Stomach (tissue), 19 donors: ENCODE measurements at places on chromosomes 12 and 14. TPM values are rescaled to one million over a fixed set of nuclear protein-coding genes. Genes with fewer than 3 reads are reported as not detected.

GRCh38 chr12:12882288-12882687, 9.1 kb upstream of the GPRC5A start:
- DNase-seq = no peak

GRCh38 chr14:106276326-106277267, 750.2 kb downstream of the TMEM121 start:
- DNase-seq = no peak

DNA sequence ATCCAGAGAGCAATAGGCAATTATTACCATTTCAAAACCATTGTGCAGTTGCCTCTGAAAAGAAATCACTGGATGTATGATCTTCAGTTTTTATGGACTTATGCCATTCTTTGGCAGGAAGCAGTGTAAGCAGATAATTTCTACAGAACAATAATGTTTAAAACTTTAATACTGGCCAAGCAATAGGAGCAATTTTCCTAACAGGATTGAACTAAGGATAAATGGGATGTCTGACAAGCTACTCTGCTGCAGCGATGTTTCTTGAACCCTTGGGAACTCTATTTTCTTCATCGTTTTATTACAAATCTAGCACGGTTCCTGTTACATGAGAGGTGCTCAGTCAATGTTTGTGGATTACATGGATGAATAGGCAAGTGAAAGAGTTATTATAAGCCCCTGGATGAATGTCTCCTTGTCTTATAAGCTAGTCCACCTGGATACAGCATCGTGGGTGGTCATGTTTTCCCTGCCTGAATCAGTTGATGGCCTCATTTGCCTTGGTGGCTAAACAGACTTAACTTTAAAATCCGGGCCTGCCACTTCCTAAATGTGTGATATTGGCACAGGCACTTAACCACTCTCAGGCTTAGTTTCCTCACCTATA, 68.2 kb upstream of the MDM1 start:
- no peak for DNase-seq

GRCh38 chr12:122891661-122892525, 4.0 kb downstream of the VPS37B start:
- DNase-seq = no peak

GRCh38 chr12:71158361-71158882, 623 bp upstream of the TSPAN8 start:
- DNase-seq = no peak

DNA sequence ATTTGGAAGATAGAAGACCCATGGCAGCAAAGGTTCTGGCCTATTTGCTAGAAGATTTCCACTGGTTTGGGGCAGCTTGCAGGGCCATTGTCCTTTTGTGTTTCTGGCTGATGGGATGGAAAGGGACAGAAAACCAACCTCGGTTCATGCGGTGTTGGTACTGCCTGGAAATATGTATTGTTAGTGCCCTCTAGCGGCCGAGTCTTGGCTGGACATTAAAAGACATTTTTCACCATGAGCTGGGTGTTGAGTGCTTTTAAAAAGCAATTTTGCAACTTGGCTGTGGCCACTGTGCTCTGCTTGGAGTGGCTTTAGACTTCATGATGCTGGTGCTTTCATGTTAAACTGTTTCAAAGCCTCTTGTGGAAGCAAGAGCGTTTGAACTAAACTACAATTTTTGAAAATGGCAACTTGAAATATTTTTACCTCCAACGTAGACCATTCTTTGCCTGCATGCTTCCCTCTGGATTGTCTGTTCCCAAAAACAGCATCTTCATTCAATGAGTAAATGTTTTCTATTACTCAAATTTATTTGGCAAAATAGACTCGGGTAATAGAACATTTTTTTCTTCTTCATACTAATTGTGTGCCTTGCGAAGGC, 102.7 kb upstream of the TBX5 start:
- DNase-seq = peak; percentile 69

DNA sequence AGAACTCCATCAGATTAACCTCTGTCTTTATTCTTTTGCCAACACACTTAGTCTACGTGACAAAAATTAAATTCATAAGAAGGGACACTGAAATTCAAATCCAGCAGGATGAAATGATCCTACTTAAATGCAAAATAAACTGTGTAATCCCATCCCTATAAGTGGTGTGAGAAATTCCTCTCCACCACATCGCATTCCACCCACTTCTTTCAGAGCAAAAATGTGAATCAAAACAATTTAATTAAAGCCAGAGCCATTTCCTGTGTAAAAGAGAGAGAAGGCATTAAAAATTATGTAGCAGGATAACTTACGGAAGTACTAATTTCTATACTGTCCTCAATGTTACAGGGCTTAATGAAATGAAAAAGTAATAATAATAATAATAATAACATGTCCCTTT, 844.3 kb downstream of the GALC start:
- DNase-seq = no peak

GRCh38 chr12:9127936-9128663, 12.4 kb upstream of the A2M start:
- DNase-seq = no peak

DNA sequence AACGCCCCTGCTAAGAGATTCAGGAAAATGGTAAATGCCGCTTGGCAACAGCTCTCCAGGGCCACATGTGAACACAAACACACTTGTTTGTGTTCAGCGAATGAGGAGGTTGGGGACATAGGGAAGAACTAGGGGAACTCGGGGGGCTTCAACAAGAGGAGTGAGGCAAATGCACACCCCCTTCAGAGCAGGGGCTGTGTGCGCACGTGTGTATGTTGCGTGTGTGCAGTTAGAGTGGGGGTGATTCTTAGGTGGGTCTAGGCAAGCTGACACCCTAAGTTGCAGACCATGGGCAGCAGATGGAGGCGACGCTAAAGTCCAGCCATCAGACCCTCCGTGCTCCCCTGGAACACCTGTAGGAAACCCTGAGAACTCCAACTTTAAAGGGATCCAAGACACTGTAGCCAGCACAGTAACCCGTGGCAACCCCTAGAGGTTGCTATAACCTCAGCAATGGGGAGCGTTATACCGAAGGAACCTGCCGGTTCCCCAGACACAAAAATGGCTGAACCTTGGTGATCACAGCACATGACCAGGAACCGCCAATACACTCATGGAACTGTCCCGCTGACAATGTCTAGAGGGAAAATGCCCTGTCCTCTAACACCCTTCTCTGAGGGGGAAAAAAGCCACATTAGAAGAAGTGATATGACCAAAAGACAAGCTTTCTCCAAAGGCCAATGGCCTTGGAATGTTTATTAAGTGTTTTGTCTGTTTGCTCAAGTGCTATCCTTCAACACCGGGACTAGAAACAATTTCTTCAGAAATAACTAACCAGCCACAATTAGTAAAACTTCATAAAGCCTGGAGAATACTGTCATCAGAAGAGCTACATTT, 86.5 kb upstream of the CEP83 start:
- peak; percentile 60 for DNase-seq

DNA sequence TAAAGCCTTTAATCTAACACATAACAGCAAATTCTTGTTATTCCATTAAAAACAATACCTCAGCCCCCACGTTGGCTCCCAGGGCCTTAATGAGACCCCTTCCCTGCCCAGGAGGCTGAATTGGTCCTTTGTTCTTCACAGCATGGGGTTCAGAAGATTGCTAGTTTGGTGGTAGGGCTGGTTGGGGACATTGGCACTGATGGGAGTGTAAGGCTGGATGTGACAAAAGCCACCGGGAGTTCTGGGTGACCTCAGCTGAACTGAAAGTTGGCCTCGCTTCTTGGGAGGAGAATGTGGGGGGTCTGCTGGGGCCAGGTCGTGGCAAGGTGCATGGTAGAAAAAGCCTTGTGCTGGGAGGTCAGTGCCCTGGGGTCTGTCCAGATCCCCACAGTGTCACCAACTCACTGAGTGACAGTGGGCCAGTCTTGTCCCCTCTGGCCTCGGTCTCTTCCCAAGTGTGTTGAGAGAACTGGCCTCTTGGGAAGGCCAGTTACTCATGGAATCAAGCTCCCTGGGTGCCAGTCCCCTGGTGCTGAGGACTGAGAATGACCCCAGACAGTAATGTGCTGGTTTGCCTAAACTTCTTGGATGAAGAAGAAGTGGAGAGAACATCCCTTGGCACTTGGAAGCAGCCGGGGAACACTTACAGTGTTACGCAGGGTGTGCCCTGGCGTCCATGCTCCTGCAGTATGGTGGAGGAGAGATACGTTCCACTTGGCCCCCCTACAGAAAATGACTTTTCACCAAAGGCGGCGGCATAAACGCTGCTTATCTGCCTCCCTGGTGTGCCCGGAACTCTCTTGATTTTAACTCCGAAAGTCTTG, 283.7 kb upstream of the RTL1 start:
- no peak for DNase-seq

DNA sequence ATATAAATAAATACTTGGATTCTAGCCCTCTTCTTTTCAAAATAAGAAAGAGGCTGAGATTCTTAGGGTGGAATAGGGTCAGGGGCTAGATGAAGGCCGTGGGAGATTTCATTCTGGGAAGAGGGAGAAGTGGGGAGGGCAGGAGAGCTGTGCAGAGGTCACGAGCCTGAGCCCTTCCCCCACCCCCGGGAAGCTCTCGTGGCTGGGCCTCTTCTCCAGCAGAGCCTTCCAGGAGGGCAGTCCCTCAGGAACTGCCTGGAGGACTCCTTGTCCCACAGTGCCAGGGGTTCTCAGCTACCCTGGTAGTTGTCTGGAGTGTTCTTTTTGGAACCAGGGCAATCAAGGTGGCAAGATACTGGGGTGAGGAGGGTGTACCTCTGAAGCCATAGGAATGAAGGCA, 94.0 kb downstream of the ESR2 start:
- DNase-seq = no peak

Gene GPR68
- not detected for total RNA-seq

Gene EFS
- 9.6 TPM for total RNA-seq

Gene CIROP
- total RNA-seq = not detected

Gene NKX2-1
- total RNA-seq = not detected

Gene NEUROD4
- not detected for total RNA-seq

Gene TOMM20L
- total RNA-seq = not detected
